ENCODE measurements at places on chromosomes 4 and X.

- peak; percentile 85 for DNase-seq
These were observed 1.5 kb downstream of the SASH3 start for GRCh38 chrX:129781134-129781672.

DNA sequence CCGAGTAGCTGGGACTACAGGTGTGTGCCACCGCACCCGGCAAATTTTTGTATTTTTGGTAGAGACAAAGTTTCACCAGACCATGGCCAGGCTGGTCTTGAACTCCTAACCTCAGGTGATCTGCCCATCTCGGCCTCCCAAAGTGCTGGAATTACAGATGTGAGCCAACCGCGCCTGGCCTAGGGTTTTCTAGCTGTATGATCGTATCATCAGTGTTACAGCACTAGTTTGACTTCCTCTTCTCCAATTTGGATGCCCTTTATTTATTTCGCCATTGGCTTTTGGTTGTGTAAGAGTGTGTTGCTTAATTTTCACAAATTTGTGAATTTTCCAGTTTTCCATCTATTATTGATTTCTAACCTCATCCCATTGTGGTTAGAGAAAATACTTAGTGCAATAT, 5.2 kb downstream of the TKTL1 start:
- peak; percentile 79 for DNase-seq

GRCh38 chrX:17719711-17720110, 17.6 kb upstream of the SCML1 start:
- no peak for DNase-seq

DNA sequence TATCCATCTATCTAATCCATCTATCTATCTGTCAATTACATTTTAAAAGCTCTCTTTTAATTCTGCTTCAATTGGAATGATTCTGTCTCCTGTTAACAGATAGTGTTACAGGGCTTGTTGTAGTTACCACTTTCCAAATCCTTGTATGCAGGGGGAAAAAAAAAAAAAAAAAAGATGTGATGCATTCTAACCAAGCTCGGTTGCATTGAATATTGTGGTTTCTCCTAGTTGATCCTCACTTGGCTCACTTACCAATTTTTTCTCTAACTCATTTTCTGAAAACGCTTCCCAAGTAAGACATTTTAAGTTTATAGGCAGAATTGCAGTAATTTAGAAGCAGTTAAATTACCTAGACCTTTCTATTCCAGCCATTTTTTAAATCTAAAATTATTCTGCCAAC, 327.9 kb upstream of the PITX2 start:
- DNase-seq = no peak

DNA sequence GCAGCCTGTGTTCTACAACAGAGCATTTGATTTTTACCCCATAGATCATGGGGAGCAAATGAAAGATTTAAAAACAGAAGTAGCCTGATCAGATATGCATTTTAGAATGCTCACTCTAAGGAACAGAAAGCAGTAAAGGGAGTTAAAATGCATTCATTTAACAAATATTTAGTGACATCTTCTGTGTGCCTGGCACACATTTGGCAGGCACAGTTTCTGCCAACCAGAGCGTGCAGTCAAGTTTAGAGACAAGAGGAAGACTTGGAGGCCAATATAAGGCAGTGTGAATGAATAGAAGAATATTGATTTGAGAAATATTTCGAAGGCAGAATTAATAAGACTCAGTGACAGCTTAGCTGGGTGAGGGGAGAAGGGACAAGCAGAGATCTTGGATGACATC, 210.1 kb downstream of the KDR start:
- DNase-seq = no peak

DNA sequence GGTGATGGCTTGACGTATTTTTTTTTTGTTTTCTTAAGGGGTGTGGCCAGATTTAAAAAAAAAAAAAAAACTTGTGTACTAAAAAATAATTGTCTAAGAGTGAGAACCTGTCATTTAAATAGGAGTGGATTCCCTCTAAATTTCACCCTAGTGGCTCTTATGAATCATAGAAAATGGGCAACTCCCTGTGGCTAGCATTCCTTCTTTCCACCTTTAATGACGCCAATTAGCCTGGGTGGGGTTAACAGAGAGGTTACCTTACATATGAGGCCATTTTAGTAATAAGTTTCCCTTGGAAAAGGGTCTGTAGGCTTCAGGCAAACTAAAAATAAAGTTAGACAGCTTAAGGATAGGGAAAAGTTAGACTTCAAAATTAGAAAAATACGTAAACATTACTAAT, 223.5 kb upstream of the FAM241A start:
- no peak for DNase-seq

DNA sequence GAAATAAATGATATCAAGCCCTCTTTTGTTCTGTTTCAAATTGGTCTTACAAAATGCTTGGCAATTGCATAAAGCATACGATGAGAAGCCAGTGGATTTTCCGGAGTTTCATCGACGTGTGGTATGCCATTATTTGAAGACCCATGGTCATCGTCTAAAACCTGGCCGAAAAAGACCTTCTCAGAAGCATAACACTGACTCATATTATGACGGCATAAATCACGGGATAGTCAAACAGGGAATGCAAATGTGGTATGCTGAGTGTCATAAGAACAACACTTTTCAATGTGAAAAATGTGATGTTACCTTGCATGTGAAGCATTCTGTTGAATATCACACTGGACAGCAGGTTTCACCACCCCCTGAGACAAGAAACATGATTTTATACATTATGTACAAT, 695.2 kb downstream of the GRXCR1 start:
- DNase-seq = no peak

DNA sequence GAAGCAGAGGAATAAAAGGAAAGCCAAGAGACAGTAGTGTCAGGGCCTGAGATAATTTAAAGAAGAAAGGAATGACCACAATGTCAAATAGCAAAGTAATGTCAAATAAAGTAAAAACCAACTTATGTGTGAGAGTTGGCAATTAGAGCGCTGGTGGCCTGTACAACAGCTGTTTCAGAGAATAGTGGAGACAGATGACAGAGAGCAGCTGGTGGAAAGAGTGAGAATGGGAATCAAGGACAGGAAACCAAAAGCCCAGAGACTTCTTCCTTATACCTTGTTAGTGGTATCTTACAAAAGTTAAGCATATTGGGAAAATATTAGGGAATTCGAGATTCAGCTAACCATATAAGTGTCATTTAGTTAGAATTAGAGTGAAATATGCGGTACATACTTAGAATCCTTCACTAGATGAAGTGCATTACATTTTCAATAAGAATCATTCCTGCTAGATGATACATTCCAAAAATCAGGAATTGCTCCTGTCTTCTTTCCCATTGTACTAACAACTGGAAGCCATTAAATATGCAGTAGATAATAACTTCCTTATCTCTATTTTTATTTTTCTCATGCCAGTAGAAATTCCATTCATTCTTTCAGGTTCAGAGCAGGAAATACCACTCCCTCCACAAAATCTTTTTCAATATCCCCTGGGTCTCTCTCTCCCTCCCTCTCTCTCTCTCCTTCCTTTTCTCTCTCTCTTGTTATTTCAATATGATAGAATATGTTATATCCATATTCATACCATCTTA, 525.4 kb downstream of the CENPC start:
- no peak for DNase-seq

DNA sequence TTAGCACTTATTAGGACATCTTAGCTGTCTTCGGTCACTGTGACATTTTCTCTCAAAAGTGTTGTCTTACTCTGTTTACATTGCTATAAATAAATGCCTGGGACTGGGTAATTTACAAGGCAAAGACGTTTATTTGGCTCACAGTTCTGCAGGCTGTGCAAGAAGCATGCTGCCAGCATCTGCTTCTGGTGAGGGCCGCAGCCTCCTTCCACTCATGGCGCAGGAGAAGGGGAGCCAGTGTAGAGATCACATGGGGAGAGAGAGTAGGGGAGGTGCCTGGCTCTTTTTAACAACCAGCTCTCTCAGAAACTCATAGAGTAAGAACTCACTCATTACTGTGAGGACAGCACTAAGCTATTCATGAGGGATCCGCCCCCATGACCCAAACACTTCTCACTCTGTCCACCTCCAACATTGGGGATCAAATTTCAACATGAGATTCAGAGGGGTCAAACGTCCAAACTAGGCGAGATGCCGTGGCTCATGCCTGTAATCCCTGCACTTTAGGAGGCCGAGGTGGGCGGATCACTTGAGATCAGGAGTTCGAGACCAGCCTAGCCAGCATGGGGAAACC, 43.5 kb upstream of the HERC6 start:
- DNase-seq = no peak

DNA sequence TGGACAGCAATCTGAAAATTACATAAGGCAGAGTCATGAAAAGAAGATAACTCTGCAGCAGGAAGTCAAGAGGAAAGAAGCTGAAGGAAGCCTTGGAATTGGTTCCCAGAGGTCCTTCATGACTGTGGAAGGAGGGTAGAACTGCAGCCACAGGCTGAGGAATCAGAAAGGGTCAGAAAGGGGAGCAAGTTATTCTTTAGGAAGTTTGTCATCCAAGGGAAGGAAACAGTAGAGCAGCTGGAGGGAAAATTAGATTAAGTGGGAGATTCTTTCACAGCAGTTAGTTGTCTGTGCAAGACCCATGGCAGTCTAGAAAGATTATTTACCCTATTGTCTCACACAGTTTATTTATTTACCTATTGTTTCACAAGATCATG, 9.3 kb upstream of the ADH1C start:
- no peak for DNase-seq

- no peak for DNase-seq
These were observed 916 bp upstream of the POU4F2 start for GRCh38 chr4:146637621-146638332.

- no peak for DNase-seq
These were observed 9.5 kb downstream of the LGI2 start for GRCh38 chr4:25021216-25021615.

- no peak for DNase-seq
These were observed 111.2 kb upstream of the ZNF827 start for GRCh38 chr4:146049802-146050201.
